HFFc6 (cell line): ENCODE measurements at places on chromosomes 4 and X.

DNA sequence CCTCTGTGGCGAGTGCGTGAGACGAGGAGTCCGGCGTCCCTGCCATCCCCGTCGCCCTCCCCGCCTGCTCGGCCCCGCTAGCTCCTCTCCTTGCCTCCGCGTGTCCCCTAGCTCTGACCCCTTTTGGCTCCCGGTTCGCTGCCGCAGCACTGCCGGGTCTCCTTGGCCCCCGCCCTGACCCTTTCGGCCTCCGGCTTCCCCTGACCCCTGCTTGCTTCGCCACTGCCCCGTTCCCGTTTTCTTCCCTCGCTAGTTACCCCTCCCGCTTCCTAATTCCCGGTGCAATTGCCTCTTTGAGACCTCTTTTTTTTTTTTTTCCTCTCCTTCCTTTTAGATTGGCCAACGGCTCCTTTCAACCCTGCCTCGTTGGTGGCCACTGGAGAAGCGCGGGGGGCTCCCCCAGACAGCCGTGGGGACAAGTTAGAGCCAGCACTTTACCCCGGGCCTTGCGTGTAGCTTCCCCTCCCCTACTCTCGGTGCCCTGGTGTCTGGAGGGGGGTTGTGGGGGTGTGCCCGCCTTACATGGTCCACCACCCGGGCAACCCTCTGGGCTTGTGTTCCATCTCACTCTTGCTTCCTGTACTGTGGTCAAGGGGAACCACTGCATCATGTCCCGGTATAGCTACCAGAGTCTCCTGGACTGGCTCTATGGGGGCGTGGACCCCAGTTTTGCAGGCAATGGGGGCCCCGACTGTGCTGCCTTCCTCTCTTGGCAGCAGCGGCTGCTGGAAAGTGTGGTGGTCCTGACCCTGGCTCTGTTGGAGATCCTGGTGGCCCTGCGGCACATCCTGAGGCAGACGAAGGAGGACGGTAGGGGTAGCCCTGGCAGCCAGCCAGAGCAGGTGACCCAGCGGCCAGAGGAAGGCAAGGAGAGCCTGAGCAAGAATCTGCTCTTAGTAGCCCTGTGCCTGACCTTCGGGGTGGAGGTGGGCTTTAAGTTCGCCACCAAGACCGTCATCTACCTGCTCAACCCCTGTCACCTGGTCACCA lies 548 bp downstream of the TMEM164 start:
- no peak for DNase-seq
- no peaks in the 10 kb centered on the region for H3K36me3 ChIP-seq
- H3K4me3 ChIP-seq = peak overlapping the region; percentile 90
- H3K4me1 ChIP-seq = peaks cover 39% of the 10 kb centered on the region
- H3K27ac ChIP-seq = peak overlapping the region; percentile 62

- H3K27ac ChIP-seq = peak overlapping the region; percentile 83
- peak; percentile 87 for DNase-seq
- H3K36me3 ChIP-seq = no peaks in the 10 kb centered on the region
- peaks cover 17% of the 10 kb centered on the region for H3K4me1 ChIP-seq
These were observed 16.7 kb downstream of the MAD2L1 start for GRCh38 chr4:120049732-120050494.

GRCh38 chrX:38312436-38312835 lies 14.9 kb downstream of the RPGR start:
- H3K27ac ChIP-seq = peak overlapping the region; percentile 70
- H3K27me3 ChIP-seq = no peaks in the 10 kb centered on the region
- peak overlapping the region; percentile 67 for H3K4me3 ChIP-seq

- no peak overlapping the region; the same call in 1 of the 2 replicates for H3K27ac ChIP-seq
- peaks cover 37% of the 10 kb centered on the region for H3K4me1 ChIP-seq
- DNase-seq = no peak
- H3K4me3 ChIP-seq = no peak overlapping the region
- no peaks in the 10 kb centered on the region for H3K27me3 ChIP-seq
- peaks cover 44% of the 10 kb centered on the region for H3K36me3 ChIP-seq
These were observed 154.3 kb downstream of the CAMK2D start for GRCh38 chr4:113607147-113607720.

DNA sequence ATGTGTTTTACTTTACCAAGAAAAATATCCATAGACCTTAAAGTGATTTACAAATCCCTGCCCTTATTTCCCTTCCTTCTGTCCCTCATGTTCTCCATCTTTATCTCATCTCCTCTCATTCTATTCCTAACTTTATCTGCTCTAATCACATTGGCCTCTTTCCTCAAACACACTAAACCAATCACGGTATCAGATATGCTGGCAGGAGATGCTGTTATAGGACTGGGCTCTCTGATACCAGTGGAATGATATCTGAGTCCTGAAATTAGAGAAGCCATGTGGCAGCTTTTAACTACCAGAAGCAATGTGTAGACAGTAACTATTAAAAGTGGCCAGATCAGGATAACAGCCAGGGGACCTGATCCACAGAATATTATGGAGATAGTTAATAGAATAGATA lies 49.9 kb upstream of the GIMD1 start:
- H3K4me3 ChIP-seq = no peak overlapping the region
- peaks cover 1% of the 10 kb centered on the region; the same call in 1 of the 2 replicates for H3K27me3 ChIP-seq
- peaks cover 56% of the 10 kb centered on the region for H3K4me1 ChIP-seq
- no peak for DNase-seq
- no peaks in the 10 kb centered on the region for H3K36me3 ChIP-seq
